ENCODE measurements at places on chromosomes 16 and 17.
A peak's percentile ranks its signal among the peaks of the same experiment; 100 is the strongest.

- no peak for DNase-seq
Observed at GRCh38 chr17:51257150-51258081, 2.4 kb downstream of the MBTD1 start.

DNA sequence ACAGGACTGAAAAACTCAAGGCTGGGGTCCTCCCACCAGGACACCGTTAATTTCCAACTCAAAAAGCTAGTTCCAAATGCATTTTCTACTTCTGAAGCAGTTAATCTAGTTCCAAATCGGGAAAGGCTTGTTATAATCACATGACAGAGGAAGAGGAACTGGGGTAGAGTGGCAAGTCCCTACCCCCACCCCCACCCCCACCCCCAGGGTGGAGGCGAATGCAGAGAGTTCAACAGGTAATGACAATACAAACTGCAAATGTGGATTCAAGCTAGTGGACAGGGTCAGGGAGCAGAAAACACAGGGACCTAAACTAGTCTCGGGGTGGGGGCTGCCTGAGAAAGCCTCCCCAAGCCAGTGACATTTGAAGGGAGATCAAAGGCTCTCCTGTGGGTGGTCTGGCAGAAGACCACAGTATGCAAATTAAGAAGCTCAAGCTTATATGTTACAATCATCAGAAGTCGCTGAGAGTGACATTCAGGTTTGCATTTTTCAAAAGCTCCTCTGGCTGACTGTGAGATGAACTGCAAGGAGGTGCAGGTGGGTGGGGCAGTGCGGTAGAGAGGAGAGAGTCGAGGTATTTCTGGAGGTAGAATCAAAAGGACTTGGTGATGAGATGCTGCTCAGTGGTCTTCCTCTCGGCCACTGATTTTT lies 56.4 kb upstream of the SLC25A19 start:
- no peak for DNase-seq

- peak; percentile 8 for DNase-seq
Observed at GRCh38 chr16:72203401-72203800, 31.4 kb upstream of the PMFBP1 start.

- no peak for DNase-seq
Observed at GRCh38 chr17:14205992-14206461, 30.6 kb downstream of the CDRT15 start.

DNA sequence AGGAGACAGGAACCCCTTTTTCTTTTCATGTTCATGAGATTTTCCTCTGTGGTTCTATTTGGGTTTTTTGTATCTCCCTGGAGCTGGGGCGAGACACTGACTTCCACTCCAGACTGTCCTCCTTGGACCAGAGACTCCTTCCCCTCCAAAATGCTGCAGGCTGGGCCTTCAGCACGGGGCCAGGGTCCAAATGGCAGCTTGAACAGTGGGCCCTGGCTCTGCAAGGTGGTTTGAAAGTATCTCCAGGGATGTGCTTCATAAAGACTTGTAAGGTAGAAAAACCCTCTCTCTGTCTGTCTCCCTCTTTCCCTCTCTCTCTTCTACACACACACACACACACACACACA lies 236.1 kb downstream of the ZNF423 start:
- no peak for DNase-seq

GRCh38 chr17:17937958-17938357 lies 34.2 kb downstream of the TOM1L2 start:
- no peak for DNase-seq

GRCh38 chr16:2482708-2483534 lies 8.0 kb downstream of the TBC1D24 start:
- DNase-seq: peak; percentile 37

GRCh38 chr16:17069681-17070080 lies 401.1 kb downstream of the XYLT1 start:
- no peak for DNase-seq

DNA sequence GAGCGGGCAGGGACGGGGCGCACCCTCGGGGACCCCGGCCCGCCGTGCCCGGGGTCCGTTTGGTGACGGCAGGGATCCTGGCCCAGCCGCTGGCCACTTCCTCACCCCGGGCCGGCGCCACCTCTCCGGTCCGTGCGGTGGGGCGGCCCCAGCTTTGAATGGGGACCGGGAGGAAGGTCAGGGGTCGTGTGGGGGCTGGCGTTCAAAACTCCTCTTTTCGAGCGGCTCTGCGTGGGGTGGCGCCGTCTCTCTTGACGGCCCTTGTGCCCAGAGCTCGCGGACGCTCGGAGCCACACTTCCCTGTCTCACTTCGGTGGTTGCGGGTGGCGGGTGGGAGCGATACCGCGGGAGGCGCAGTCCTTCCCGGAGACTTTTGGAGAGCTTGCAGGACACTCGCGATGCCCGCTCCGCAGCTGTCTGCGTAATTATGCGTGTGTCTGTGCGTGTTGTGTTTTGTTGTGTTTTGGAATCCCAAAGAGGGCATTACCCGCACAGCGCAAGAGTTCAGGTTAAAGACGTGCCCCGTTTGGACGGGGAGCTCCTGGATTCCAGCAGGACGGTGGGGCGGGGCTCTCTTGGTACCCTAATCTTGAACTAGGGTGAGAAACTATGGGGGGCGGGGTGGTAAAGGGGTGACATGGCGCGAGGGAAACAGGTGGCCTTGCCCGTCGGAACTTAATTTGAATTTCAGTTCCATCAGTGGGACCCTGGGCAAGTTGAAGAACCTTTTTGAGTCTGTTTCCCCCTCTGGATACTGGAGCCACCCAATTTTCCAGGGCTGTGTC lies 637 bp downstream of the PLCG2 start:
- DNase-seq: no peak

Data from astrocyte (in vitro differentiated cells and primary cell).